ENCODE measurements at places on chromosomes 6 and 20.

- DNase-seq, result peak; percentile 79
Observed at GRCh38 chr6:28657769-28658465, 132.2 kb downstream of the GPX5 start.

- no peak for DNase-seq
Observed at GRCh38 chr6:31287619-31288018, 15.7 kb upstream of the HLA-C start.

DNA sequence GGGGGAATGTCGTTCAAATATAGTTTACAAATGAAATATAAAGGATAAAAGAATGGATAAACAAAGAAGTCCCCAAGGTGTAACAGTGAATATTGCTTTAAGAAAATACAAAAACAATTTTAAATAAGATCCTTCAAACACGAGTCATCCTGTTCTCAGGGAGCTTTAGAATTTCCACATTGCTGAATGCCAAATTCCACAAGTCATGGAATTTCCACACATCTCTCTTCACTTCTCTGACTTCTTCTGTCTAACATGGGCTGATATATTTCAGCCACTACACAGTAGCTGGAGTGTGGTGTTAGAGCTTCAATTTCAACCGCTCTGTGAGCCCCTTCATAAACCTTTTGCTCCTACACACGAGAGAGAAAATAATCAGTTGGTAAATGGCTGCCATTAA, 28.0 kb downstream of the IL22RA2 start:
- no peak for DNase-seq

DNA sequence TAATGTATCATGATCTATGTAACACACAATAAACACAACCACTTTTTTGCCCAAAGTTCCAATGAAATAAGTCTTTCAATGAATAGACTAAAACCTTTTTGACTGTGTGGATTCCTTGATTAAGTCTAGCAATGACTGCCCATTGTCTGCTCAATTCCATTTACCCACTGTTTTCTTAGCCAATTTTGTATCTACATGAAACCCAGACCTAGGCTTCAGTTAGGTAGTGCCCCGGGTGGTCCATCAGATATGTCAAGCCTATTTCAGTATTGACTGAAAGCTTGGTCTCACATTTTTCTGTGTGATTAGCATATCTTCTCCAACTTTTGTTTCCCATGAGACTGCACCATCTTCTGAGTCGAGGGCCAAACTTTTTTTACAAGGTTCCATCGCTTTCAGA, 615.0 kb downstream of the C6orf118 start:
- DNase-seq, result no peak

DNA sequence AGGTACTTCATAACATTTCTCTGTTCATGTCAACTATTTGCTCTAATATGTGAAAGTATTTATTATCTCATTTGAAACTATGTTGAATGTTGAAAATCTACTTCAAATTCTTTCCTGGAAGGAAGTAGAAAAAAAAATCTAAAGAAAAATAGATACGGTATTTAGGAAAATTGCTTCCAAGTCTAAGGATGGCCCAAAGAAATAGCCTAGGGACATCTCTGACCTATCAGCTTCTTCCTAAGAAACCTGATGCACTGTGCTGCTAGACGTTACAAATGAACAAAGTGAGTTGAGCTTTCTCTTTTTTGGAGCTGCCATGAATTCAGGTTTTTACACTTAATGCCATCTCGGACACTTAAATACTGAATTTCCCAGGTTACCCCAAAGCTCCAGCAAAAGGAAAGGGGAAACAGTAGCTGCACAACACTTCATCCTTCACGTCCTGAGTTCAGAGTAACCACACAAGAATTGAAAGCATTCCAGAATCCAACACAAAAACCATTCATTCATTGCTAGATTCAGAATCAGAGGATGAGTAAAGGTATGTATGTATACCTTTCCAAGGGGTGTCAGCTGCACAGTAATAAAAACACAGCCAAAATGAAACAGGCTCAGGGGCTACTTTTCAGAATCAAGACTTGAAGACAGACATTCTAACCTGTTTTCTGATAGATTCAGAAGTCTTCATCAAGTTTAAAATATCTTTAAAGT, 7.9 kb downstream of the RMND1 start:
- DNase-seq, result no peak

DNA sequence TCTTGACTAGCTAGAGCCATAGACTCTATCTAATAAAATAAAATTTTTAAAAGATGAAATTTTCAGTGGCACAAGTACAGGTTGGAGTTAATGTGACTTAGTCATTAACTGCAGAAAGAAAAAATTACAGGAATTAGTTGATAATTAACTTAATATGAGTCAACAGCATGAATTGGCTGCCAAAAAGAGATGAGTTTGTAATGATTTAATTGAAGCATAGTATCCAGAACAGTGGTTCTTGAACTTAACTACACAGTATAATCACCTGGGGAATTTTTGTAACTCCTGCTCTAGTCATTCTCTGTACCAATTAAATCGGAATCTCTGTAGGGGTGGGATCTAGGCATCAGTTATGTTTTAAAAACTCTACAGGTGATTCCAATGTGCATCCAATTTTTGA, 46.3 kb upstream of the HMGN3 start:
- no peak for DNase-seq

GRCh38 chr20:2523919-2524708, 12.3 kb upstream of the TMC2 start:
- peak; percentile 93 for DNase-seq

DNA sequence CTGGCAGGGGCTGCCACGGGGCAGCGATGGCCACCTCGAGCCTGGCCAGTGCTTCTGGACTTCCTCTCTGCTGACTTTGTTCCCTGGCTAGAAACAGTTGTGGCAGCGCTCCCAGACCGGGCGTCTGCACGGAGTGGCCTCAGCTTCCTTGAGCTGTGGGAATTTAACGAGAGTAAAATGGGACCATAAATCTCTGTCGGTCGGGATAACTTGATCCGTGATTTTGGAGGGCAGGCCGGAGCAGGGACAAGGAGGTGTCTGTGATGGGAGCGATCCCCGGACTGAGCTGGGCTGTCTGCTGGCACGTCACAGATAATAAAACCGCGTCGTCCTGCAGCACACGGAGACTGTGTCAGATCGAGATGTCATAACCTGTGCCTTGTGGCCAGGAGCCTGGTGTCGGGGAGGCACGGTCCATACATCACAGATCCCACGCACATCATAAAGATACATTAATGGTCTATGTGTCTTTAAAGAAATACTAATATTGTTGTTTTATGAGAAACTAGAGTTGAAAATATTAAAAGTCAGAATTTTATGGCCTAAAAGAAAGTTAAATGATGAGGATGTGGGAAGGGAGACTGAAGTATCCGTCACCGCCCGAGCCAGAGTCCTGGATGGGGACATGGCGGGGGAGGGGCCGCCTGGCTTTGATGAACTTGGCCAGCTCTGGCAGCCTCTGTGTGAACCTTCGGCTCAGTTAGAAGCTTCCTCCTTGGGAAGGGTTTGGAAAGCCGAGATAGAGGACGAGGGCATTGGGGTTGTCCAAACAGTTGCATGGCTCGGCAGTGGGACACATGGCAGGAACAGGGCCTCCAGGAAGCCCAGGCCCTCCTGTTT, 6.5 kb upstream of the RBBP8NL start:
- no peak for DNase-seq

GRCh38 chr6:14721103-14721758, 524.6 kb upstream of the JARID2 start:
- DNase-seq, result no peak

- no peak for DNase-seq
Observed at GRCh38 chr20:58876437-58876836, 23.9 kb downstream of the GNAS start.

GRCh38 chr6:40188931-40189330, 254.7 kb upstream of the MOCS1 start:
- no peak for DNase-seq

DNA sequence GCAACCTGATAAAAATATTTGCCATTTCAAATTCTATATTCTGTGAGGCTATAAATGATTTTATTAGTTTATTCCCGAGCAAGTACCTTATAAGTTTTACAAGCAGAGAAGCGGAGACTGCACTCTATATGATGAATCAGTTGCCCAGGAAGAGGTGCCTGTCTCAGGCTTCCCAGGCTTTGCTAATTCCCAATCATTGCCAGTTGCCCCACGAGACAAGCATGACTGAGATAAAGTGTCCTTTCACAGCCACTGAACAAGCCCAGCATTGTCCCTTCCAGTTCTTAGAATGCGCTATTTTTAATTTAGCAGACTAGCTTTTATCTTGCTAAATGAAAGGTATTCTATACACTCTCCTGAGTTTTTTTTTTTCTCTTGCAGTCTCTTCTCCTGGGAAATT, 260.7 kb downstream of the ALDH8A1 start:
- DNase-seq, result no peak

DNA sequence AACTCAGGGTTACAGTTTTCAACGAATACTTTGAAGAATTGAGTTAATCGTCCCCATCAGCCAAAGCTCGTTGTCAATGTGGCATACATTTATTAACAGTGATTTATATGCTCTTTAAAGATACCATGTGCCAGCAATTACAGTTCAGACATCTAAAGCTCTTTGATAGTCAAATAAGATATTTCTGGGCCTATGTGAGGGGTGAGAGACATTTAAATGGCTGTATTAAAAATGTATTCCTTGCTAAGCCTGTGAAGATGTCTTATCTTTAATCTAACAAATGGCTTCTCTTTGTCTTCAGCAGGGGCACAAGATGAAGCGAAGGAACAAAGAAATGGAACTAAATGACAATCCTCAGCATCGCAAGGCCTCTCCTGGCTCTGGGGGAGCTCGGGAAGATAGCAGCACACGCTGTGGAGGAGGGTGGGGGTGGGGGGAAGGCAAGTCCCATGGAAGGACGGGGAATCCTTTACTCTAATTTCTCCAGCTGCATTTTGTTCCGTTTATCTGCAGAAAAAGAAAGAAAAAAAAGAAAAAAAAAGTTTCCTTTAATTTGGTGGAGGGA, 523.6 kb downstream of the KIF16B start:
- no peak for DNase-seq

- no peak for DNase-seq
Observed at GRCh38 chr6:140379919-140380318, 1005.5 kb upstream of the CITED2 start.

DNA sequence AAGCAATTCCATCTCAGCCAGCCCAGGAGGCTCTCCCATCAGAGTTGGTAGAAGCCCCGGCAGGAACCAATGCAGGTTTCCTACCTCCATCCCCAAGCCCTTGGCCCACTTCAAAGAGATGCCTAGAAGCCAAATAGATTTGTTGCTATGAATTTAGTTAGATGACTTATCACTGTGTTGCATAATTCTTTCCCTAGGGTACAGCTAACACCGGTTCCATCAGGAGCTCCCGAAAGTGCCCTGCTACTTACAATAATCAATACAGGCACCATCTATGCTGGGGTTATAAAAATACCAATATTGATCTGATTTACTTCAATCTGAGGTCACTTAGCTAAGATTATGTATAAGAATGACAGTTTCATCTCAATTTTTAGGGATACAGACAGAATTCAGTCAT, 113.0 kb downstream of the MAP7 start:
- DNase-seq, result no peak

GRCh38 chr6:15877231-15877630, 214.4 kb upstream of the DTNBP1 start:
- no peak for DNase-seq

- no peak for DNase-seq
Observed at GRCh38 chr6:110415086-110415916, at the start of gene DDO. Gene DDO (minus strand): TSS chr6:110415575. CDS start chr6:110413462, 2,113 bp downstream.

GRCh38 chr6:50975216-50975615, 156.5 kb downstream of the TFAP2B start:
- no peak for DNase-seq

DNA sequence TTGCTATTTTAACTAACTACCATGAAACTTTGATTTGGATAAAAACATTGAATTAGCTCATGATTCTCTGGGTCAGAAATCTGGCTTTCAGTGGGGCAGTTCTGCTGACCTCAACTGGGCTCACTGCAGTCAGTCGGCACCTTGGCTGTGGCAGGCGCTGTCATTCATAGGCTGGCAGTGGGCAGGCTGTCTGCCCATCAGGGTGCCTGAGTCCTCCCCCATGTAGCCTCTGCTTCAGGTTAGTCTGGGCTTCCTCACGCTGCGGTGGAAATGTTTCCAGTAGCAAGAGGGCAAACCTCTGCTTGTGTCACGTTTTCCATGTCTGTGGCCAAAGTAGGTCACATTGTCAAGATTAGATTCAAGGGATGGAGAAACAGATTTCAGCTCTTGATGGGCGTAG, 251.0 kb upstream of the TCF21 start:
- peak; percentile 25 for DNase-seq

DNA sequence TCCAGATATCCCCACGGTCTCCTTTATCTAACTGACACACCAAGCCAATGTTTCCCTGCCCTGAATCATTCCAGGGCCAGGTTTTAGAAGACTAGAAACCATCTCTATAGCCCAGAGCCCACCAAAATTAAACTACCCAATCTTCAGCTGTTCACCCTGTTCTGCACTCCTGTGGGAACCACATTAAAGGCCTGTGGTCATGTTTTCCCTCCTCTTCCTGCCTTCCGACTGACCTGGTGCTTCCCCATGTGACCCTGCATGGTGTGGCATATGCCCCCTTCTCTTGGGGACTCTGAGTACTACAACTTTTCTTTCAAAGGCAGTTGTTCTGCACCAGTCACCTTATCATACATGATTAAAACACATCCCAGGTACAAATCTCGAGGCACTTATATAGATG, 155.0 kb downstream of the TMEM200A start:
- DNase-seq, result no peak

- DNase-seq, result no peak
Observed at GRCh38 chr6:53899512-53899911, 104.7 kb downstream of the LRRC1 start.

DNA sequence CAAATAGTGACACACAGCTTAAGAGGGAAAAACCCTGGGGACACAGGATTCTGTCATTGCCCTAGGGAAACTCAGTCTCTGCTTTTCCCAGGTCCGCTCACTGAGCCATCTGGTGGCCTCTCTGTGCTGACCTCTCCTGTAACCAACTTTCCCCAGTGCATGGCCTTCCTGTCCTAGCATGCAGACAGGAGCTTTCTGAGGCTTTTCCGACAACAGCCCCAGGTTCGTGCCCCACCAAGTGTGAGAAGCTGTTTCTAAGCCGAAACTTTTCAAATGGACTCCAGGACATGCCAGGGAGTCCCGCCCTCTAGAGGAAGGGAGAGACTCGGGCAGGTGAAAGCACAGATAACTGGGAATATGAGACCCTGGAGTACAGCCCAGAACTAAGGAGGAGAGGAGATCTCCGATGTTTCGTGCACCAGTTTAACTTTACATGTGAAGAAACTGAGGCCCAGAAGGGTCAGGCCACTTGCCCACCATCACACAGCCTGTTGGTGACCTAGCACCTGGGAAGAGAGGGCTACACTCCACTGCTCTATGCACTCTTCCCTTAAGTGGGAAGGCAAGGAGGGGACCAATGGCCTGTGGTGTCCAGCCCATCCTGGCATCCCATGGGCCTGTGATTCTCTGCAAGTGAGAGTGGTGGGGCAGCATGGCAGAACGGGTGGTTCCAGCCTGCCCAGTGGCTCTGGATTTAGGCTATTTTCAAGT, 46.2 kb downstream of the RPP40 start:
- DNase-seq, result no peak

DNA sequence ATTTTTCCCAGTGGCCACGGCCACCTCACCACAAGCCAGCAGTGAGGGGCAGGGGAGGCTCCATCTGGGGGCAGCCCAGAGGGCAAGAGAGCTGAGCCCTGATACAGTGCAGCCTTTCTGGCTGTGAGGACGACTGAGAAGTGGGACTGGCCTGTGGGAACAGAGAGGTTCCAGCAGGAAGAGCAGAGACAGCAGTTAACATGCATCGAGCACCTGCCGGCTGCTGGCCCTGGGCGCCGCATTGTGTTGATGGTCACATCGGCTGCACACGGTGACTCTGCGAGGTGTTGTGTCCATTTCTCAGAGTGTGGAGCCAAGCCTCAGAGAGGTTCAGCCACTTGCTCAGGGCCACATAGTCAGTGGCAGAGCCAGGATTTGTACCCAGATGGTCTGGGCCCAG, 9.8 kb downstream of the FOXS1 start:
- DNase-seq, result no peak

Data from femur (tissue), 1 donor.